ENCODE measurements at places on chromosomes 7 and 10. TPM values are rescaled to one million over a fixed set of nuclear protein-coding genes. Genes with fewer than 3 reads are reported as not detected.

DNA sequence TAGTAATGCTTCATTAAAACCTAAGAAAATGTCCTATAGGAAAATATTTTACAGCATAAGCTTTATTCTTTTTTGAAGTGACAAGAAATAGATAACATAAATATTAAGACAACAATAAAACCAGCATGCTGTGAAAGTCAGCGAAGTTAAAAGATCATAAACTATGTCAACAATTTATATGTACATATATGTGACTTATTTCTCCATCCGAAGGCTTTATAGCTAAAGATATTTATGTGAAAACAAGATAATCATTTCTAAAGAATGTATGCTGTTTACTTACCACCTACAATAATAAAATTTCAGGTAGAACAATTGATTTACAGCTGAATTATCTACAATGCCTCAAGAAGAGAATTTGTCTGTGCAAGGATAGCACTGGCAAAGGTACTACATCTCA lies 283.4 kb downstream of the CRPPA start:
- no peak for DNase-seq

DNA sequence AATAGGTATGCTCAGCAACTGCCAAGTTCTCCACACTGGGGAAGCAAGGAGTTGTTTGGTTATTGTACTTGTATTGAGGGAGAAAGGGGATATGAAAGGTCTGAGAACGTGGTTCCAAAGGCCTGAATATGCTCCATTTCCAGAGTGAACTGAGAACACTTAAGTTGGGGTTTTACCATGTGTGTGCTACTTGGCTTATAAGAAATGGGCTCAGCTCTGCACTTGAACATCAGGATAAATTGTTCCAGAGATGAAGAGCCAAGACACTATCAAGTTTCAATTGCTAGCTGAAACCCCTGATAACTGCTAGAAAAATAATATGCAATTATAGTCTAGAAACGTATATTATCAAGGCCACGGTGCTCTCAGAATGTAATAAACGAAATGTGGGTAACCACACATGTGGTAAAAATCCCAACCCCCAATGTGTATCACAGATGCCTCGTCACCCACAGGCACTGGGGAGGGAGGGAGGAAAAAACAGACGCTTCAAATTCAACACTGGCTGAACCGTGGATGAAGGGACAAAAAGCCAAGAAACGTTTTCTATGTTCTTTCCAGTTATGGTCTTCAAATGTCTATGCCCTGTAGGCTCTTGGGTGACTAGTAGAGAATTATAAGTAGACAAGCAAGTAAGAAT lies 16.3 kb downstream of the ELMO1 start:
- no peak for DNase-seq

The ASB10 gene
- total RNA-seq: not detected

GRCh38 chr7:95594185-95594584 lies 2.1 kb downstream of the PDK4 start:
- no peak for DNase-seq

GRCh38 chr10:108970016-108970415 lies 953.3 kb downstream of the XPNPEP1 start:
- peak; percentile 79 for DNase-seq

The CUZD1 gene
- 2.8 TPM for total RNA-seq

DNA sequence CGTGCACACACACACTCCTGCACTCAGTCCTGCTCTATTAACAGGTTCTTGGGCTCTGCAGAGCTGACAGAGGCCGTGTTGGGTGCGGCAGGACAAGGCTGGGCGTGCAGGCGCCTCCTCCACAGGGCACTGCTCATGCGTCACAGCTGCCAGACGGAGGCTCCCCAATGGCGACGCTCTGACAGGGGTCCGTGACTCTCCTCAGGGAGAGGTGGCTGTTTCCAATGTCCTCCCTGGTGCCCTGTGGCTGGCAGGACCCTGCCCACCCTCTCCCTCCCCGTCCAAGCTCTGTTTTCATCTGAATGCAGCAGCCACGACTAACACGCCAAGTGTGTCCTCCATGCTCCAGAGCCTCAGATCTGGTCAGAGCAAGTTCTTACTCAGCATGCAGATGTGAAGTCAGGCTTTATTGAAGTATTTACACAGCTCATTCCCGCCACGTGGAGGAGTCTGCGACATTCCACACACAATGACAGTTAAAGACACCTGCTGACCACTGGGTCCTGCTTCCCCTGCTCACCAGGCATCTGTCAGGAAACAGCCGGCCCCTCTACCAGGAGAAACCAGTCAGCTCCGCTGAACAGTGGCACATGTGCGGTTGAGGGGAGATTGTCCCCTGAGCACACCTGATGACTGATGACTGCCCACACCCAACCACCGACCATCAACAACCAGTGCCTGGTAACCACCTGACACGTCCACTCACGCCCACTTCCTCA lies 116.7 kb downstream of the VIPR2 start:
- DNase-seq: no peak

The HOXA9 gene
- not detected for total RNA-seq

The CYP2C19 gene
- 0.35 TPM for total RNA-seq

GRCh38 chr10:104098358-104098925 lies 12.8 kb upstream of the COL17A1 start:
- no peak for DNase-seq

DNA sequence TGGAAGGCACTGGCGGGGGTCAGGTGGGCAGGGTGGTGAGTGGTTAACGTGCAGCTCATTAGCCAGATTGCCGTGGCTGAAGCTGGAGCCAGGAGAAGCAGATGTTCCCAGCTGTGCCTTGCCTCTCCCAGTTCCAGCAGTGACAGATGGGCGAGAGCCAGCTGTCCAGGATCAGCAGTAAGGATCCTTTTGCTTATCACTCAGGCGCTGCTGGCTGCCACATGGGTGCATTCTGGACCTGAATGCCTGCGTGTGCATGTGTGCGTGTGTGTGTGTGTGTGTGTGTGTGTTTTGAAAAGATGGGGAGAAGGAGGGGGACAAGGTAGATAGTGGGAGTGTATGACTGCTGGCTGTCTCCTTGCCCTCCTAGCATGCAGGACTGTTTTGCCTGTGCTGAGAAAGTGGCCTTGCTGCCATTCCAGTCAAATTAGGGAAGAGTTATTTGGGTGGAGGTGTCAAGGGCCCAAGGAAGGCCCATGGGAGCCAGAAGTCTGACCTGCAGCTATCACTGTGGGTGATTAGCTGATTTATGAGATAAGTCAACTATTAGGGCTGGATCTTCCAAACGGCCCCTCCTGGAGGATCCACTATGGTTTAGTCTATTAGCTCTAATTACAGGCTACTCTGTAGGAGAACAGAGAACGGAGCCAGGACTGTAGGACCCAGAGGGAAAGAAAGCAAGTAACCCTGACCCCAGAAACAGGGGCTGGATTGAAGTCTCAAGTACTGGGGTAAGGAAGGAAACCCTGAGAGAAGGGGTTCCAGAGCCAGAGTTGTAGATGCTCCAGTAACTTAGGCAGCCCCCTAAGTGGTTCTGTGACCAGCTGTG lies 3.3 kb downstream of the EPHA1 start:
- no peak for DNase-seq

The PAOX gene
- total RNA-seq: 8.7 TPM

The SLC18A2 gene
- total RNA-seq: 8.7 TPM

- no peak for DNase-seq
Observed at GRCh38 chr7:95411036-95411435, 14.9 kb upstream of the PON3 start.

- no peak for DNase-seq
Observed at GRCh38 chr7:70178787-70179186, 580.5 kb downstream of the AUTS2 start.

The MALRD1 gene
- 0.42 TPM for total RNA-seq

DNA sequence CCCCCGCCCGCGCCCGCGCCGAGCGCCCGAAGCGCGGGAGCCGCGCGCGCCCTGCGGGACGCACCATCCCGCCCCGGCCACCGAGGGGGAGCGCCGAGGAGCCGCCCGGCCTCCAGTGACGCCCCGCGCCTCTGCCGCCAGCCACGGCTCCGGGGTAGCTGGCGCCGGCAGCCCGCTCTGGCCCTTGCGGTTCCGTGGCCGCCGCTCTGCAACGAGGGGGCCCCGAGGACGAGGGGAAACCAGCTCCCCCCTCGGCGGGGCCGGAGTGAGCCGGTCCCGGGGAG lies at the start of gene PAXIP1:
TSS of gene PAXIP1 (minus strand) at position 33 of the 284 bp plus-strand sequence. CDS start 195 bp downstream, outside the sequence.
- DNase-seq: peak; percentile 68

- DNase-seq: no peak
Observed at GRCh38 chr10:129372172-129372571, 94.9 kb upstream of the MGMT start.

The C10orf67 gene
- not detected for total RNA-seq

DNA sequence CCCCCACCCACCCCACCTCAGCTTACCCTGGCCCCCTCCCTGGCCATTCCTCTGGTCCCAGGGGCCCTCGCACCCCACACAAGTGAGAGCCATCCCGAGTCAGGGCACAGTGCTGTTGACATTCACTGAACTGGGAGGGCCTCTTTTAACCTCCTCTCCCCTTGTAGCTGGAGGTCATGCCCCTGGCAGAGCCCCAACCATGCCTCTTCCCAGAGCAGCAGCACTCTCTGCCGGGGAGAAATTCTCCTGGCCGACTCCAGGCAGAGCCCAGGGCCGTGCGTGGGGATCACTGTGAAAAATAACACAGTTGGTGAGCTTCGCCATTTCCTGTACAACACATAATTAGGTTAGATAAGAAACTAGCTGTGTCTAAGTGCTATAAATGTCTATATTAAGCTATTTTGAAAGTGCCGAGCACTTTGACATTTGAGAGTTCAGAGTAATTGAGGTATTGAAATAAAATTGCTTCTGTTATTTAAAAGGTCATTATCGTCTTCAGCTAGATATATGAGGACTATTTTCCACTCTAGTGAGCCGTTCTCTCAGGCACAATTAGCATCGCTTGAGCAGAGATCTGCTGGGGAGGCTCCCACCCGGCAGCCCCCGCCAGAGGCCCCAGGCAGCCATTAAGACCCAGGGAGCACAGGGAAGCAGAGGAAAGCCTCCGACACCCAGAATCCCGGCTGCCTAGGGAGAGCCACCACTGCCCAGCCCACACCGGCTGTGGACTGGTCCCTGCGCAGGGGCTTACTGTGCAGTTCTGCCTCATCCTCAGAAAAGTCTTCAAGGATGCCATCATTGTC lies 62.4 kb upstream of the LRRC18 start:
- no peak for DNase-seq

- no peak for DNase-seq
Observed at GRCh38 chr7:93894966-93895640, 4.5 kb upstream of the TFPI2 start.

The SPDYE8 gene
- not detected for total RNA-seq

GRCh38 chr10:70779511-70780369 lies 5.4 kb downstream of the TBATA start:
- no peak for DNase-seq

The VPS26A gene
- 41.6 TPM for total RNA-seq

The PCDH15 gene
- total RNA-seq: 0.31 TPM

GRCh38 chr10:43076311-43076875 lies 476 bp upstream of the RET start:
- peak; percentile 60 for DNase-seq

The GJC3 gene
- total RNA-seq: 0.56 TPM

GRCh38 chr10:58775960-58776567 lies 263.4 kb downstream of the BICC1 start:
- peak; percentile 31 for DNase-seq

The DDC gene
- not detected for total RNA-seq

The TLL2 gene
- total RNA-seq: 2.6 TPM

DNA sequence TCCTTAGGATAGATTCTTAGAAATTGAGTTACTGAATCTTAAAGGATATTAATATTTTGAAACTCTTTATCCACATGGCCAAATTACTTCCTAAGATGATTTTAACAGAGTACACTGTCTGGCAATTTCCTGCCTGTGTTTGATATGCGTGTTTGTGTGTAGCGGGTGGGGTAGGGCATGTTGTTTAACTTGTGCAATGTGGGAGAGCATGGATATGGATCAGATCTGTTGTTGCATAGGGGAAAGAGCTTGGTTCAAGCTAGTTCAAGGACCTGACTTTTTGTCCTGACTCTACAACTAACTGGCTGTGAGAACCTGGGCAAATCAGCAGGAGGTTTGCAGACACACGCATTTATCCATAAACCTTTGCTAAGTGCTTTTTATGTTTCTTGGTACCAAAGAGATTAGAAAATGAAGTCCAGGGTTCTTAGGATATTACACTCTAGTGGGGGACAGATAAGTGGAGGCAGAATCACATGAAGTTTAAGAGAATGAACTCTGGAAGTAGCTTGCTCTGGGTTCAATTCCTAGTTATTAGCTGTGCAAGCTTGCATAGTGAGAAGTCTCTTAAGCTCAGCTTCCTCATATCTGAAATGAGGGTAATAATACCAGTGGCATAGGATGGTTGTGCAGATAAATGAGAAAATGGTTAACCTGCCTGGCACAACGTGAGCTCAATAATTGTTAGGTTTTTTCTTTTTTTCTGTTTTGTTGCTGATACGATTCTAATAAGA lies 96.3 kb upstream of the PRR15 start:
- DNase-seq: no peak

DNA sequence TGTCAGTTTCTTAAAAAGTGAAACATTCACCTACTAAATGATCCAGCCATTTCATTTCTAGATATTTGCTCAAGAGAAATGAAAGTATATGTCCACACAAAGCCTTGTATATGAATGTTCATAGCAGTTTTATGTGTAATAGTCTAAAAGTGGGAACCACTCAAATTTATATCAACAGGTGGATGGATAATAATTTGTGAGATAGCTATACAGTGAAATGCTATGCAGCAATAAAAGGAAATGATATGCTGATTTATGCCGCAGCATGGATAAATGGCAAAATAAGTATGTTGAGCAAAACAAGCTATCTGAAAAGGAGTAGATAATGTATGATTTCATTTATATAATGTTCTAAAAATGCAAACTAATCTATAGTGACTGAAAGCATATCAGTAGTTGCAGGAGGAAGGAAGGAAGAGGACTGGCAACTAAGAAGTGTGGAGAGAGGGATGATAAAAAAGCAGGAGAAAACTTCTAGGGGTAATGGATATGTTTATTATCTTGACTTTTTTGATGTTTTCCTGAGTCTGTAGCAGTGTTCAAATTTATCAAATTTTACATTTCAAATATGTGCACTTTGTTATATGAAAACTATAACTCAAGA lies 80.6 kb downstream of the ABCB5 start:
- no peak for DNase-seq

DNA sequence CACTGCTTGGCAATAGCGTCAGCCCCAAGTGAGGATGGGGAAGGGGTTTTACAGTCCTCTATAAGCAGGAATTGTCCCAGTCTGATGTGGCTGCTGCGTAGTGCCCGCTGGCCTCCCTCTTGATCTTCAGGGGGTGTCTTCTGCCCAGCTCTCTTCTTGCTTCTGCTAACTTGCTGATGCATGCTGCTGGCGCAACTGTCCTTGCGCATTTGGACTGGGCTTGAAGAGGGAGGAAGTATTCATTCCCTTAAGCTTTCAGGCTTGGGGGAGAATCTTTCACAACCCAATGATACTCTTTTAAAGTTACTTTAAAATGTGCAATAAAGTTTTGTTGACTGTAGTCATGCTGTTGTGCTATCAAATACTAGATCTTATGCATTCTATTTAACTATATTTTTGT lies 10.3 kb downstream of the GALNT11 start:
- DNase-seq: no peak

Measured in GM23338 (cell line).